A549 treated with Mapracorat at 1 μM for 4 hours (cell line): ENCODE measurements at places on chromosomes 1 and 21. TPM values are rescaled to one million over a fixed set of nuclear protein-coding genes. Genes with fewer than 3 reads are reported as not detected.

The AMPD1 gene
- not detected in 5 replicates for total RNA-seq

The PUSL1 gene
- total RNA-seq = 15.3 to 25.8 TPM (median 22.7 TPM) in 5 replicates

The ARMH1 gene
- 0.38 to 1.2 TPM (median 0.98 TPM) in 5 replicates for total RNA-seq

The S100A5 gene
- 0.44 to 1.5 TPM (median 1.0 TPM) in 5 replicates for total RNA-seq

The TLCD4 gene
- total RNA-seq = 5.1 to 12.4 TPM (median 10.1 TPM) in 5 replicates

The FCRL4 gene
- total RNA-seq = not detected in 5 replicates
